ENCODE measurements at places on chromosomes 1 and 21. TPM values are rescaled to one million over a fixed set of nuclear protein-coding genes. Genes with fewer than 3 reads are reported as not detected.

PTPRC gene
- total RNA-seq, result 5.4 TPM

LRRC71 gene
- total RNA-seq, result not detected

IFNLR1 gene
- total RNA-seq, result 4.5 TPM

SLAMF9 gene
- 0.83 TPM for total RNA-seq

MMEL1 gene
- total RNA-seq, result not detected

PLPPR5 gene
- not detected for total RNA-seq

TFF1 gene
- 0.83 TPM for total RNA-seq

TTC34 gene
- 0.20 TPM for total RNA-seq

NOC2L gene
- 32.5 TPM for total RNA-seq

TIAM1 gene
- total RNA-seq, result 6.4 TPM

KRTAP19-1 gene
- not detected for total RNA-seq

OR2L2 gene
- total RNA-seq, result 0.05 TPM

AQP10 gene
- not detected for total RNA-seq

PRR9 gene
- not detected for total RNA-seq

COL24A1 gene
- total RNA-seq, result not detected

TMCC2 gene
- 0.33 TPM for total RNA-seq

FAM167B gene
- total RNA-seq, result 4.2 TPM

SPRR5 gene
- total RNA-seq, result not detected
